ENCODE measurements at places on chromosomes 12 and 14. TPM values are rescaled to one million over a fixed set of nuclear protein-coding genes. Genes with fewer than 3 reads are reported as not detected.

RERG gene
- not detected for total RNA-seq

DNA sequence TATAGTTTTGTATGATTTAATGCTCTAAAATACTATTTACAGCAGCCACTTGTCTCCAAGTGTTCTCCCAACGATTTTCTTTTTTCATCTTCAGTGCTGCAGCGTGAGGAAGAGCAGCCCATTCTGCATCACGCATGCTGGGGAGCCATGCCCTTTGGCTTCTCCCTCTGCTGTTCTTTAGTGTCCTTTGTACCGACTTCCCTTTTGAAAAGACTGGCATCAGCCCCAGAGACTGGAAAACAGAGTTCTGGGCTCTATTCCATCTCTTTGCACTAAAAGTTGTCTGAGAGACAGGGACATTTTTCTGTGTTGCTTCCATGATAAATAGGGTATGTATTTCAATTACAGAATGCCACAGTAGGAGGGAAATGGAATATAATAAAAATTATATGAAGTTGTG is 105.1 kb downstream of the RERG start:
- H3K36me3 ChIP-seq, result no peaks in the 10 kb centered on the region

GRCh38 chr12:54373649-54374561 is 9.6 kb upstream of the GPR84 start:
- H3K27me3 ChIP-seq, result no peaks in the 10 kb centered on the region
- peak overlapping the region; percentile 24 for H3K27ac ChIP-seq
- H3K4me1 ChIP-seq, result peaks cover 17% of the 10 kb centered on the region
- no peaks in the 10 kb centered on the region for H3K36me3 ChIP-seq
- DNase-seq, result no peak
- no peak overlapping the region for H3K4me3 ChIP-seq

DNA sequence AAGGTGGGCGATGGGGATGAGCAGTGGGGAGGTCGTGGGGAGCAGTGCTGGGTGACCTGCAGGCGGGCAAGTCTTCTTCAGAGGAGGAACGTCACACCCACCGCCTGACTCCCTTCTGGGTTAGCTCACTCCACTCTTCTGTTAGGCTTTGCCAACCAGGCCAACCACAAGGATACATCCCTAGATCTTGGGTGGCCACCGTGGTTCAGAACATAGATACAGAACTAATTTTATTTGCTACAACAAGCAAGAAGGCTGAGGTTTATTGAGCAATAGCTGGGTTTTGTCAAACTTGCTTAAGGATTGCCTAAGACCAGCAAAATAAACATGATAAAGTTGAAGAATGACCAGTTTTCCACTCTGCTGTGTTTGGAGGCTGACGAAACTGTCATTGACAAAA is 109.4 kb downstream of the DACT1 start:
- no peaks in the 10 kb centered on the region for H3K36me3 ChIP-seq
- H3K4me3 ChIP-seq, result no peak overlapping the region
- peaks cover 21% of the 10 kb centered on the region for H3K27me3 ChIP-seq
- DNase-seq, result no peak

EMC9 gene
- 9.7 TPM for total RNA-seq

DNA sequence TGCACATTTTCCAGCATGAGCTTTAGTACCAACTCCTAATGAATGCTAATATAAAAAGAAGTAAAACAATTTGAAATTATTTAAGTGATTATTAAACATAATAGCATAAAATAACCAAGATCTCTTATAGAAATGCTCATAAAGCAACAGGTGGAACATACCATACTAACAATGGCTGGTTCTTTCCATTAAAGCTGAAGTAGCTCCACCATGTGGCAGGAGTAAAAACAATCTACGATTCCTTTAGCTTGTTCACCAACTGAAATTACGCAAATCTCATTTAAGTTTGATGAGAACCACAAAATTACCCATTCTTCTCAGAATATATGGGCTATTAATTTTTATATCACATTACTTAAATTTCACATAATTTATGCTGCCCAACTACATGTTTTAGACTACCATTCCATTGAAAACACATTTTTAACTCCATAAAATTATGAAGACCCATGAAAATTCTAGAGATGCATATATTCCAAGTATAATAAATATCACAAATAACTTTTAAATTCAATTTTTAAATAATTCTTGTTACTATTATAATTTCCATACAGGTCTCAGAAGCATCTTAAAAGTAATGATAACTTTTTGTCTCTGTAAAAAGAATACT is 213.6 kb downstream of the DAD1 start:
- DNase-seq, result no peak
- H3K27me3 ChIP-seq, result no peaks in the 10 kb centered on the region
- no peaks in the 10 kb centered on the region for H3K36me3 ChIP-seq
- H3K27ac ChIP-seq, result no peak overlapping the region
- H3K4me1 ChIP-seq, result no peaks in the 10 kb centered on the region
- no peak overlapping the region for H3K4me3 ChIP-seq

DNA sequence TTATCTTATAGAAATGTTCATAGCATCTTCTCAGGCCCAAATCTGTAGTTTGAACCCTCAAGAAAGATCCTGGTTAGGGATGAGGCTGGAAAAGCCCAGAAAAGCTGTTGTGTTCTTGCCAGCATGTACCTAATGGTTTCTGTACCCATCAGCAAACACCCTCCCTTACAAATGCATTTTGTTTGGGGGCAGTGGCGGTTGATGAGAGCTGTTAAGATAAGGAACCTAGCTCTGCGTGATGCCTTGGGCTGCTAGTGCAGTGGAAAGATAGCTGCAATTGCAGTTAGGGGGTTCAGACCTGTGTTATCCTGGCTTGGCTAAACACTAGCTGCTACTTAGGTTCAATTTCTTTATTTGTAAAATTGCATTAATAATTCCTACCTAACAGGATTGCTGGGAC is 3.6 kb downstream of the TPH2 start:
- no peaks in the 10 kb centered on the region for H3K4me1 ChIP-seq
- H3K4me3 ChIP-seq, result no peak overlapping the region
- H3K27ac ChIP-seq, result no peak overlapping the region
- DNase-seq, result no peak

DNA sequence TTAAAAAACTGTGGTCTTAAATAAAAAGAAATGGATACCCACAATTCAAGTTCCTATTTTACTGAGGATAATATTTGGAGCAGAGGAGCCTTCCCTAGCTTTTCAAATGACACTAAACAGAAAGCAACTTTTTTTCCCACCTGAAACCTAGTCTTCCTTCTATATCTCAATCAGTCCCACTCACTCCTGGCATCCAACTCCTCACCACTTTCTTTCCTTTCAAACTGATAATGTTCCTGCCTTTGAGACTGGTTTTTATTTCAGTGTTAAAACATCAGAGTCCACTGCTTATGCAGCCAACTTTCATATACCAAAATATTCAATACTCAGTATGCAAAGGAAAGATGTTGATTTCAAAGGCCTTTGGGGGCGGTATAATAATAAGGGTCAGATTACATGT is 225.6 kb downstream of the GXYLT1 start:
- H3K4me1 ChIP-seq, result no peaks in the 10 kb centered on the region
- no peak overlapping the region for H3K27ac ChIP-seq
- no peak for DNase-seq
- peaks cover 33% of the 10 kb centered on the region for H3K27me3 ChIP-seq
- H3K4me3 ChIP-seq, result no peak overlapping the region

GRCh38 chr12:123773375-123773774 is 11.3 kb downstream of the DNAH10 start:
- peaks cover 9% of the 10 kb centered on the region for H3K27me3 ChIP-seq
- H3K4me1 ChIP-seq, result no peaks in the 10 kb centered on the region
- H3K4me3 ChIP-seq, result no peak overlapping the region
- DNase-seq, result no peak

PRR4 gene
- total RNA-seq, result 1.4 TPM

GRCh38 chr14:98937021-98937420 is 335.0 kb downstream of the BCL11B start:
- no peak overlapping the region for H3K27ac ChIP-seq
- no peak overlapping the region for H3K4me3 ChIP-seq
- H3K4me1 ChIP-seq, result peaks cover 37% of the 10 kb centered on the region
- no peak for DNase-seq

DNA sequence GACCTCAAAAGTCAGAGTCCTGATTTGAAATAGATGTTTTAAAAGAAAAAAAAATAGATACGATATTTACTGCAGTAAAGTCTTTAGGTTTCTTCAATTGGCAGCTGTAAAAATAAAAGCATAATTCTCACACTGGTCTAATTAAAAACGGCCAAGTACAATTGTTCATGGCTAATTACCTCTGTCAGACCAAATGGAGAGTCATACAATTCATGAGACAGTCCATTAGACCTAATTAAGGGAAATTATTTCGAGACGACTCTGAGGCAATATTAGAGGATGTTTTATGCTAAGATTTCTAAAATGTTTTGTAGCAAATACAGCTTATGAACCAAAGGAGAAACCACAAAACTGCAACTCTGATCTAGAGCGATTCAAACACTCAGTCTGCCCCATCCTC is 131.3 kb downstream of the PHLDA1 start:
- no peak overlapping the region for H3K27ac ChIP-seq
- no peaks in the 10 kb centered on the region for H3K4me1 ChIP-seq
- DNase-seq, result no peak
- no peaks in the 10 kb centered on the region for H3K27me3 ChIP-seq
- H3K36me3 ChIP-seq, result no peaks in the 10 kb centered on the region

DNA sequence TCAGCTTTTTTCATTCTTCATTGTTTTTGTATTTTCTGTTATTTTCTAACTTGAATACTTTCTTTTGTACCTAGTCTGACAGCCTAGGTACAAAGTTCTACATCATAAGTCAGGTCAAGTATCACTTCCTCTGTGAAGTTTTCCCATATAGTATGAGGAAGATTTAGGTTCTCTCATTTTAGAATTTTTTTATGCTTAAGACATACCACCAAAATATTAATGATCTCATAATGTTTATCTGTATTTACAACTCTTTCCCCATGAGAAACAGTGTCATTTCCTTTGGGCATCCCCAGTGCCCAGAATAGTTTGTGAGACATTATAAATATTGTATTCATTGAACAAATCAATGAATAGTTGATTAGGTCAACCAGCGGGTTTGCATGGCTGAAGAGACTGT is 3.1 kb upstream of the ATF7IP start:
- H3K36me3 ChIP-seq, result no peaks in the 10 kb centered on the region
- DNase-seq, result no peak
- peaks cover 9% of the 10 kb centered on the region for H3K4me1 ChIP-seq
- H3K4me3 ChIP-seq, result no peak overlapping the region
- peak overlapping the region; percentile 47 for H3K27ac ChIP-seq
- no peaks in the 10 kb centered on the region for H3K27me3 ChIP-seq

DNA sequence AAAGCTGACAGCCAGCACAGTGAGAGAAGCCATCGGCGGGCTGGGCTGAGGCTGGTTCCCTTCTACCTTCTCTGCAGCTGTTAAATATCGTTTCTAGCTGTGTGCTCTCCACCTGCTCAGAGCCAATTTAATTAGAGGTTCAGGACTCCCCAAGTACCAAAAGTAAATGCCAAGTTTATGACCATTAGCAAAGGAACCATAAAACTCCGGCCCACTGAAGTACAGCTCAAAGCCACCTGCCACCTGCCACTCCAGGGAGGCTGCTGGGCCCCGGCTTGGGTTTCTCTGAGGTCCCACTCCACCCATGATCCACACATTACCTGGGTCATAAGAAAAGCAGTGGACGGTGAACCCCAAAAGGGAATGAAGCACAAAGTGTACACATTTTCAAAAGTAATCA is 272.8 kb downstream of the KSR2 start:
- DNase-seq, result no peak
- H3K27ac ChIP-seq, result no peak overlapping the region
- no peaks in the 10 kb centered on the region for H3K36me3 ChIP-seq
- no peak overlapping the region for H3K4me3 ChIP-seq

GRCh38 chr12:132319359-132319950 is 9.9 kb downstream of the GALNT9 start:
- H3K36me3 ChIP-seq, result peaks cover 2% of the 10 kb centered on the region
- DNase-seq, result no peak
- peaks cover 42% of the 10 kb centered on the region for H3K27me3 ChIP-seq
- no peak overlapping the region for H3K27ac ChIP-seq
- H3K4me3 ChIP-seq, result no peak overlapping the region

GRCh38 chr14:104822821-104823615 is 22.1 kb downstream of the ZBTB42 start:
- peak overlapping the region; percentile 15 for H3K4me3 ChIP-seq
- H3K36me3 ChIP-seq, result no peaks in the 10 kb centered on the region
- H3K4me1 ChIP-seq, result peaks cover 12% of the 10 kb centered on the region
- H3K27ac ChIP-seq, result no peak overlapping the region

METTL25 gene
- 11.9 TPM for total RNA-seq

P3H3 gene
- 0.97 TPM for total RNA-seq

GRCh38 chr12:53279283-53279869 is 11.3 kb downstream of the ESPL1 start:
- no peak overlapping the region for H3K4me3 ChIP-seq
- H3K4me1 ChIP-seq, result peaks cover 2% of the 10 kb centered on the region
- H3K36me3 ChIP-seq, result no peaks in the 10 kb centered on the region
- H3K27me3 ChIP-seq, result no peaks in the 10 kb centered on the region
- DNase-seq, result no peak

DNA sequence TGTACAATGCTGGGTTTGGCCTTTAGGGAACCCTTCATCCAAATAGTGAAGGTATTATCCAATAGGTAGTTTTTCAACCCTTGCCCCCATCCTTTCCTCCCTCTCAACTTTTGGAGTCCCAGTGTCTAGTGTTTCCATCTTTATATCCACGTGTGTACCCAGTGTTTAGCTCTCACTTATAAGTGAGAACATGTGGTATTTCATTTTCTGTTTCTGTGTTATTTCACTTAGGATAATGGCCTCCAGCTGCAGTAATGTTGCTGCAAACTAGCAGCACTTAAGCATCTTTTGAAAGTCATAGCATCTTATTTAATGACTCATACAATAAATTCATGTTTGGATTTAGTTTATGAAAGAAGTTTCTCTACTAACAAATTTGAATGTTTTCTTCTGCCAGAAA is 442.5 kb downstream of the NELL2 start:
- no peaks in the 10 kb centered on the region for H3K27me3 ChIP-seq
- H3K36me3 ChIP-seq, result no peaks in the 10 kb centered on the region
- no peaks in the 10 kb centered on the region for H3K4me1 ChIP-seq
- no peak overlapping the region for H3K27ac ChIP-seq

DNA sequence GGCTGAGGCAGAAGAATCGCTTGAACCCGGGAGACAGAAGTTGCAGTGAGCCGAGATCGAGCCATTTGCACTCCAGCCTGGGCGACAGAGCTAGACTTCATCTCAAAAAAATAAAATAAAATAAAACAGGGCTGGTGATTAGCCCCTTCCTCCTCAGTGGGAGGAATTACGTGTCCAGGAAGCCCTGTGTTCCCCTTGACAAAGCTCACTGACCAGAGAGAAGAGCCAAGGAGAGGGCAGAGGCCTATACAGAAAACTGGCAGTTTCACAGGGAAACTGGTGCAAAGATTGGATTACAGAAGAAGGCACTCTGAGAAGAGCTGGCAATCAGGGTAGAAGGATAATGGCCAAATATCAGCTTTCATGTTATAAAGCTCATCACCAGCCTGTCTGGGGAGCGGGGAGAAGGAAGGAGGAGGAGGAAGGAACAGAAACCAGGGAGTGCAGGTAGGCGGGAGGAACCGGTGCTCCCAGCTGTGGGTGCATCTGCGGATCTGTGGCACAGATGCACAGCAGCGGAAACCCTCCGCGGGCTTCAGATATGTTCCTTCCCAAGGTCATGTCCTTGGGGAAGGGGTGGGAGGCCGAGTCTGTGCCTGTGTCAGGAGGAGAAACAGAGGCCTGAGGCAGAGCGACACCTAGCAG is 6.7 kb downstream of the RAB15 start:
- no peak overlapping the region for H3K27ac ChIP-seq
- peaks cover 16% of the 10 kb centered on the region for H3K4me1 ChIP-seq
- no peak for DNase-seq
